ENCODE measurements at places on chromosomes 2 and 18. TPM values are rescaled to one million over a fixed set of nuclear protein-coding genes. Genes with fewer than 3 reads are reported as not detected.

DNA sequence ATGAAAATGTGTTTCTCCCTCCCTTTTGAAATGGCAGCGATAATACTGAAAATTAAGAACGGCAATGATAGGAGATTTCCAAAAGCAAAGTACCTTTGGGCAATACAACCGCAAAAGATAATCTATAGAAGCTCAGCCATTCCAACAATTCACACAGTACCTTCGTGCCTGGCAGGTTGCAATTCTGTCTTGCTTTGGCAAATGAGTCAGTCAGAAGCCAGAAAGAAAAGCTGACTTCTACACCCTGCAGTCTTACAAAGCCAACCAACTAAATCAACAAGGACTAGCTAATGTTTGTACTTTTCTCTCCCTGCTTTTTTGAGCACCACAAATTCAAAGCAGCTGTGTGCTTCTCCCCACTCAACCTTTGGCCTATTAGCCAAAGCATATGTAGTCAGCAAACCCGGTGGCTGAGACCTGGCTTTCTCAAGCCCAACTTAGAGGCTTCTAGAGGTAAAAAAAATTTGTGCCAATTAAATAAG is 25.7 kb upstream of the ID2 start:
- DNase-seq = no peak

GRCh38 chr18:24181806-24182205 is 42.9 kb downstream of the CABYR start:
- no peak for DNase-seq

FBLN7 gene
- total RNA-seq = 14.7 TPM

DLX2 gene
- total RNA-seq = 0.47 TPM

PCARE gene
- 0.32 TPM for total RNA-seq

- no peak for DNase-seq
These were observed 102.1 kb downstream of the NEDD4L start for GRCh38 chr18:58146099-58146498.

Data from myocyte (in vitro differentiated cells).